K562 (cell line): ENCODE measurements at places on chromosomes 1 and 21.
A peak's percentile ranks its signal among the peaks of the same experiment; 100 is the strongest.

GRCh38 chr1:203306089-203306964, 1.0 kb downstream of the BTG2 start:
- peak; percentile 90 for DNase-seq

DNA sequence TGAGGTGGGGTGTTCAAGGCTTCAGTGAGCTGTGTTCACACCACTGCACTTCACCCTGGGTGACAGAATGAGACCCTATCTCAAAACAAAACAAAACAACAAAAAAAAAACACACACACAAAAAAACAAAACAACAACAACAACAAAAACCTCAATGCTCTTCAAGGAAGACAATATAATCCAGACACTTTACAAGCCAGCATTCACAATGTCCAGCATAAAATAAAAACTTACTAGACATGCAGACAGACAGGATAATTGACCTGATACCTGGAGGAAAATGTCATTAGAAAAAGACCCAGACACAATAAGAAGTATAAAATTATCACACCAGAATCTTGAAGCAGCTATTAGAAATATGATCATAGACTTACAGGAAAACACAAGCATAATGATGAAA, 39.0 kb upstream of the BACE2 start:
- no peak for DNase-seq

- peak; percentile 73 for DNase-seq
Observed at GRCh38 chr1:205440476-205441317, 15.1 kb downstream of the BLACAT1 start.

DNA sequence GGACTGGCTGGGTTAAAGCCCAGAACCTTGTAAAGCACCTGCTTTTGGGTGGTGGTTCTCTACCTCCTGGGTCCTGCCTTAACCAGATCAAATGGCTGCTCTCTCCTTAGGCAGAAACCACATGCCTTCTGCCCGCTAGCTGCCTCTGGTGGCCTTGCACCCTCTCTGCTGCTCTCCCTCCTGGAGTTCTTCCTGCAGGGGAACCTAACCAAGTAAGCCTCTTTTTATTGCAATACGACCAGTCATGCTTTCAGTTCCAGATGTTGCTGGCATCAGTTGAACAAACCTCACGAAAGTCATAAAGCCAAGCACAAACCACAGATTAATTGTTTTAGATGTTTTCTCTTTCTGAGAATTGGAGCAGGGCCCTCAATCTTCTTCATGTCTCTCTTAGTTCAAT, 118.9 kb downstream of the GDAP2 start:
- DNase-seq, result no peak

DNA sequence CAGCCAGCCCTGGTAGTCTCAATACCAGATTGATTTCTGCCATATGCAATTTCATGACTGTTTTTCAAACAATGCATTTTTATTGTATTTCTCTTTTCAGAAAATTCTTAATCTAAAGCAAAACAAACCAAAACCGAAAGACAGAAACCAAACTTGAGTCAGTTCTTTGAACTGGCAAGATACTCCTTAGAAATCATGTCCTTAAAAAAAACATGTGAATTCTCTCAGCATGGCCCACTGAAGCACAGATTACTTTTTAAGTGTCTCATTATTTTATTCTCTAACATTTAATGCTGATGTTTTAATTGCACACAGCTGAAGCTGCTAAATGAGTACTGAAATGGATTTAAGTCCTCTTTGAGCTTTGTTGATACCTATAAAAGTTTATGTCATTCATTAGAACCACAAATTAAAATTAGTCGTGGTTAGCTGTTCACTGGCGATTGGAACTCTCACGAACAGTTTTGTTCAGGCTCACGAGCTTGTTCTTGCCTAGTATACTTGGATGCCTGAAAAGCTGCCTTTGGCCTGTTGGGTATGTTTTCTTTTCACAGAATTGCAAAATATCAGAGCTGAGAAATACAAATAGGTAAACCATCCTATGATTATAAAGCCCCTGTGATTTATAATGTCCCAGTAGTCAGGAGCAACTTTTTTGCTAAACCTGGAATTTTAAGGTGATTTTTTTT, 87.5 kb downstream of the CAMTA1 start:
- no peak for DNase-seq

- no peak for DNase-seq
Observed at GRCh38 chr1:176315519-176316220, 108.6 kb upstream of the COP1 start.

- DNase-seq, result no peak
Observed at GRCh38 chr21:26798856-26799751, 46.1 kb downstream of the ADAMTS1 start.

DNA sequence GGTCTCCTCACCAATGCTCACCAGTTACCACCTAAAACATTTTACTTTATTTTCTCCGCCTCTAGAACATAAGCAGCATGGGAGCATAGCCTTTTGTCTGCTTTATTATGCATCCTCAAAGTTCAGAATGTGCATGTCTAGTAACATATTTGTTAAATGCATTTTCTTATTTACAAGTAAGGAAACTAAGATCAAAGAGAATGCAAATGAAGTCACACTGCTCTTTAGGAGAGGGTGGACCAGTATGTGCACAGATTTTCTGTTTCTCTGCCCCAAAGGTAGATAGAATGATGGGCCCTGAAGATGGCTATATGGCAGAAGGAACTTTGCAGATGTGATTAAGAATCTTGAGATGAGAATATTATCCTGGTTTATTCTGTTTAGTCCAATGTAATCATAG, 9.7 kb upstream of the WARS2 start:
- DNase-seq, result no peak

DNA sequence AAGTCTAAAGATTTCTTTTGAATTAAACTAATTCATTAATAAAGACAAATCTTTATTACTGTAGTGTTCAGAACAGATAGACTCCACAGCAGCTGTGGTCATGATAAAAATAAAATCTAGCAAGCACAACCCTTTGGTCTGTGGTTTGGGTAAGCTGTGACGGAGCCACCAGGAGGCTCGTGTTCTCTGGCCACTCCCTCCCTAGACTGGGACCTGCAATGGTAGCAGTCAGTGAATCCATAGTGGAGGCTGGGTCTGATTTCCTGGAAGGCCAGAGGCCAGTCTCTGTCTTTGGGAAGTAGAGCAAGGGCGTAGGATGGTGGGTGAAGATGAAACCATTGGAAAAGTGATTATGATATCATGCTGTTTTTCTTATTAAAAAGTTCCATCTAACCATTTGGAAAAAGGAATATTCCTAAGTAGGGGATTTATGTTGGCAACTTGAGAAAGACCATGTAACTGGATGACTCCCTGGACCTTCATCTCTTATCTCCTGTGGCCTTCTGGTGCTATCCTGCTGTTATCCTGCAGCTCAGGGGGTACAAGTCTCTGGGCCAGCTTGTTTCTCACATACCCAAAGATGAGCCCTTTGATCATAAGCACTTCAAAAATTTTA, 39.0 kb downstream of the TENT5C start:
- peak; percentile 86 for DNase-seq

- DNase-seq, result no peak
Observed at GRCh38 chr1:178341261-178341956, 155.4 kb downstream of the CLEC20A start.

DNA sequence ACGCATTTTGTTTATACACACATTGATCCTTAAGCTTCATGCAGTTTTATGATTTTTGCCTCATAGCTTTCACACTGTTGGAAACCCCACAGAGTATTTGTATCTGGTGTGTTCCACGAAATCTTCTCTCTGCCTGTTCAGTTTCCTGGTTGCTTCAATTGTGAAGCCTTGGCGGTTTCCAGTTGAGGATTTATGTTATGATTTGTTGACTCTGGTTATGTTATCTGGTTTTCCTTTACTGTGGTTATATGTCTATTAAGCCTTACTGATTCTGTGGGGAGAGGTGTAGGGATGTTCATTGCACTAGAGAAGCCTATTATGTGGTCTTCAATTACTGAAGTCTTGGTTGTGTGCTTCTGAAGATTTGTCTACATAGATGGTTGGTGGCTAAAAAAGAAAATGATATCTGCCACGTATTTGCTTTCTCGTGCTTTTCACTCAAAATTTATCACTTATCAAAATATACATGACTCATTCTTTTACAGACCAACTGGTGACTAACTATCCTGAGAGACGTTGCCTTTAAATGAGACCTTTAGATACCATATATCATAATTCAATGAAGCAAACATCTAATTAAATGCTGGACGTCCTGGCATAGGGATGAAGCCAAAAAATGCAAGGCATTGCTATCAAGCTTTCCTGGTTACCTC, 488.0 kb upstream of the B3GALT2 start:
- no peak for DNase-seq

DNA sequence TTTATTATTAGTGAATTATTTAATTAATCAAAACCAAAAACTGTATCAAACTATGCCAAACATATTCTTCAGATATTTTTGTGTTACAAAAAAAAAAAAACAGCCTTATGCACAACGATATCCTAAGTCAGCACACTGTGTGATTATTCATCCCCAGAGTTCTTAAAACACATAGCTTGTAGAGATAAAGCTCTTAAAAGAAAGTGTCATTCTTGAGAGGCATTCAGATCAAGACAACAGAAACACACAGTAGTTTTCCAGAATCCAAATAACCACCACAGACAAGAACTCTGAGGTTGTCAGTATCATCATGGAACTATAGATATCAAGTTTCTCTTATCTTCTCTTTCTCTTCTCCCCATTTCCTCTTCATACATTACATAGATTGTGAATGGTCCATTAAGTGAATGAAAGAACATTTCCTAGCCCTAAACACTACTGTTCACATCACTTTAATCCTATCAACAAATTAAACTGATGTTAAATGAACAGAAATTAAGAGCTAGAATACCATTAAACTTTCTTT, 13.5 kb downstream of the ZZZ3 start:
- no peak for DNase-seq

DNA sequence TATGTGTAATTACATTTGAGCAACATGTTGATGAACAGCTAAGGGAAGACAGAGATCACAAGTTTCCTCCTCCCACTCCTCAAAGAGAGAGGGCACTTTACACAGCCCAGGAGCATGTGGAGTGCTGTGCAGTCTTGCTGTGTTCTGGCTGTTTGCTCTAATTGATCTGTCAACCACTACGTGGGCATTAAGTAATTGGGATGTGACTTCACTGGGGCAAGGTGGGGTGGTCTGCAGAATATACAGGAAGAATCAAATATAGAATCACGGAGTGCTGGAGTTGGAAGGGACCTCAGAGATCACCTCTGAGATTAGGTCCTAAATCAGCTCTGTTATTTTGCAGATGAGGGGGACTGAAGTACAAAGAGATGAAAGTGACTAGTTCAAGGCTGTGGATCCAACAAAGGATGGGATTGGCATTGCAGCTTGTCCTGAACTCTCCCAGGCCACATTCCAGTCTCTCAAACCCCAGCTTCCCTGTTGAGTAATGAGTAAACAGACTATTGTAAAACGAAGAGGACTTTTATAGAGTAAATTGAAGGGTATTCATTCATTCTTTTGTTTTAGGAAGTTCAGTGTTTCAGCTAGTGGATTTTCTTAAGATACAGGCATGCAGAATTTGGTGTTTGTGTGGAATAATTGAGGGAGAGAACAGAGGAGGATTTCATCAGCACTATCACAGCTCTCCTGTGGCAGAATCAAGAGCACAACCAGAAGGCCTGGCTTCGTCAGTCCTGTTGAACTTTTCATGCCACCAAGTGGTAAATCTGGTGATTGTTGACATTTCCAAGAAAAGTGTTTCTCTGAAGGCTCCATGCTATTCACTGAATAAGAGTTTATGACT, 22.4 kb downstream of the NOS1AP start:
- no peak for DNase-seq

DNA sequence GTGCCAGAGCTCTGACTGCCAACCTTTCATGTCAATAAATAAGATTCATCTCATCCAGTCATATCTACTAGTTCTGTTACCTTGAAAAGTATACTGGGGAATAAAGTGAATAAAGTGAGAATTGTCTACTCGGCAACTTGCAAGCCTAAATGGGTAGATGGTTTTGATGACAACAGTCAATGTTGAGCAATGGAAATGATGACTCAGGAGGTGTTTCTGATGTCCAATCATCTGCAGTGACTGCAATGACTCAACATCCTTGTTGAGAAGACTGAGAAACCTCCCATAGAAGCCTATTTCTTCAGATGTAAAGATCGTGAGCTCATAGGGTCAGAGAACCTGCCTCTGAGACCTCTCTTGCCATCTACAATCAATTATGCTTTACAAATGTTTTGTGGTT, 276.4 kb downstream of the SPATA17 start:
- no peak for DNase-seq

DNA sequence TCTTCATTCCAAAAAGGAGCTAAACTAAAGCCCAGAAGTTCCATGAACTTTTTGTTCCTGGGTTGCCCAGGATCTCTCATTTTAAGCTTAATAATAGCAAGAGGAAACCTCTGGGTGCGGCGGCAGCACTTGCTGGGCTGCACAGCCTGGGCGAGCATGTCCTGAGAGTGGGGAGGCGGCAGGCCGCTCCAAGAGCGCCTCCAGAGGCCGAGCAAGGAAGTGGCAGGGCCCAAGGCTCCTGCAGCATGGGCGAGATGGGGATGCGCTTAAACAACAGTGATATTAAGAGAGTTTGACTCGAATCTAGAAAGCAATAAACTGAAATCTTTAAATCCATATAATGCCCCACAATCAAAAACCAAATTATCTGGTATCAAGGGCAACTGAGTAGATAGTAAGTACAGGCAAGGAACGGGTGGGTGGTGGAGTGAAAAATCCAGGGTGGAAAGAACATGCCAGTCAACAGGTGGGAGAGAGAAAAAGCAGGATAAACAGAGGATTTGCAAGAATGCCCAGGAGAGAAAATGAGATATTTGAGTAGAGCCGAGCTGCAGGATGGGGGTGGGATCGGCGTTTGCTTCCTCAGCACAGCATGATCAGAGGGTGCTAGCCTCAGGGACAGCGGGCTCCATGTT, 14.1 kb upstream of the TNR start:
- peak; percentile 85 for DNase-seq

DNA sequence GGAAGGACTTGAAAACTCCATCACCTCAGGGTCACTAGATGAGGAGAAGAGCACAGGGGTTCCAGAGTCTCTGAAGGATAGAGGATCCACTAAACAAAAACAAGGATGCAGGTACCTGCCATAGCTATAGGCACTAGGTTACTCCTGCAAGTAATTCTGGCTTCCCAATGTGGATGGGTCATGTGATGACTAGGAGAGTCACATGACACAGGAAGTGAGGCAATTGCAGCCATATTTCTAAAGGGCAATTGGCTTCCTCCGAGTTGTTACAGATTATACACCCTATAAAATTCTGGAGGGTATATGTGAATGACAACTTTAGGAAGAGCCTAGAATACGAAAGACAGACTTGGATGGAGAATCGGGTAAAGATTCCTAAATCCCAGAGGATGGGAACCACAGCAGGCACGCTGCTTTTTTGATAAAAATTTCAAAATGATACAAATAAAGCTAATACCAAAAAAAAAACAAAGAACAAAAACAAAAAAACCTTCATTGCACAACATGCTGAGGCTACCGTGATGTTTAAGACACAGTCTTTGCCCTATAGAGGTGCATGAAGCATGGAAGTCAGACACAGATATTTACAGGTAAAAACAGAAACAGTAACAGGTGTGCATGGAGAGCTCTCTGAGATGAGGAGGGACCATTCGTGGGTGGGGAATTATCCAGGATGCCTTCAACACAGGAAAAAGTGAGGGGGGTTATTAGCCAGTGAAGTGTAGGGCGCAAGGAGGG, 10.5 kb downstream of the MTX1 start:
- DNase-seq, result peak; percentile 65
